CD8-positive, alpha-beta T cell (primary cell): ENCODE measurements at places on chromosomes 6 and 20. TPM values are rescaled to one million over a fixed set of nuclear protein-coding genes. Genes with fewer than 3 reads are reported as not detected.

Gene OPRM1
- not detected for total RNA-seq

Gene SEMG1
- total RNA-seq: not detected

Gene HLA-DOA
- total RNA-seq: 16.2 TPM

Gene DEFB124
- total RNA-seq: not detected

Gene CST2
- not detected for total RNA-seq

Gene RIPPLY2
- total RNA-seq: not detected

Gene PHACTR3
- not detected for total RNA-seq

Gene SLC22A7
- total RNA-seq: not detected

Gene BMP7
- total RNA-seq: not detected

Gene PHF3
- 126 TPM for total RNA-seq

Gene TMC2
- total RNA-seq: not detected

Gene PTK6
- total RNA-seq: 0.11 TPM

Gene ETV7
- total RNA-seq: not detected

Gene COL20A1
- 0.11 TPM for total RNA-seq

Gene IBTK
- 9.7 TPM for total RNA-seq

Gene LCA5
- not detected for total RNA-seq

Gene SUMO4
- total RNA-seq: 5.4 TPM

Gene PLG
- not detected for total RNA-seq

Gene SRSF12
- not detected for total RNA-seq
